ENCODE measurements at places on chromosomes 16 and 17.

- no peak overlapping the region for H3K27ac ChIP-seq
- H3K4me3 ChIP-seq: no peak overlapping the region
- H3K27me3 ChIP-seq: peaks cover 5% of the 10 kb centered on the region
- H3K36me3 ChIP-seq: no peaks in the 10 kb centered on the region
- H3K4me1 ChIP-seq: no peaks in the 10 kb centered on the region
Observed at GRCh38 chr17:56486732-56487131, 106.8 kb upstream of the NOG start.

DNA sequence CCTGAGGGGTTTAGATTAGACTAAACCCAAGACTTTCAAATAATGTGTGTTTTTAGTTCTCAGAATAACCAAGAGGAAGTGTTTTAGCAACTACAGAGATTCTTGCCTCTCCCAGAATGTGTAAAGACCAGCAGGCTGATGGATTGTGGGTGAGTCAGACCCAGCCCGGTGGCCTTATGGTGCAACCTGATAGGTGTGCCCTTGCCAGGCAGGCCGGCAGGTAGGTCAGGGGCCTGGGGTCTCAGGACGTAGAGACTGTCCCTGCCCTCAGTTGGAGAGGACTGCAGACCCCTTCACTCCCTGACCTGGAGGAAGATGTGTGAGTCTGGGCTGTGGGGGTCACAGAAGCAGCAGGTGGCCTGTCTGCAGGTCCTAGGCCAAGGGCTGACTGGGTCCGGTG, 47.2 kb upstream of the ACSF3 start:
- H3K27me3 ChIP-seq: peaks cover 4% of the 10 kb centered on the region
- H3K36me3 ChIP-seq: no peaks in the 10 kb centered on the region
- no peaks in the 10 kb centered on the region for H3K4me1 ChIP-seq
- DNase-seq: no peak
- H3K4me3 ChIP-seq: no peak overlapping the region

GRCh38 chr16:66206363-66206762, 160.1 kb upstream of the CDH5 start:
- no peaks in the 10 kb centered on the region for H3K4me1 ChIP-seq
- peaks cover 5% of the 10 kb centered on the region for H3K27me3 ChIP-seq
- no peak for DNase-seq
- H3K4me3 ChIP-seq: no peak overlapping the region
- H3K27ac ChIP-seq: no peak overlapping the region

DNA sequence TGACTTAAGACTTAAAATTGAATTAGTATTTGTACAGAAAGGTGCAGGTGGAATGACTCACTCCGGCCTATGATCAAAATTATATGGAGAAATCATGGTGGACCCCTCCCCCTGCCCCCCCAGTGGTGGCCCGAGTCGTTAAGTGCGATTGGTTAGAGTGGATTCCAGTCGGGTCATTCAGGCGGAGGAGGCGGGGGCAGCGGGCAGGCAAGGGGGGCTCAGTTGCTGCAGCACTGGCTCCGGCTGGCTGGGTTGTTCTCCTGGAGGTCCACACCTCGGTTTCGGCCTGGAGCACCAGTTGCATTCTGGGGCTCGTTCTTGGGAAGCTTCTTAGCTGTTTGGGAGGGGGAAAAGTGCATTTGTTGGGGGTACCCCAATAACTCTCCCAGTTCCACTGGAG, 3.0 kb downstream of the HSPB9 start:
- no peak overlapping the region for H3K27ac ChIP-seq
- no peaks in the 10 kb centered on the region for H3K27me3 ChIP-seq
- peaks cover 6% of the 10 kb centered on the region for H3K4me1 ChIP-seq
- H3K4me3 ChIP-seq: no peak overlapping the region
- peaks cover 45% of the 10 kb centered on the region for H3K36me3 ChIP-seq

GRCh38 chr17:9018726-9019125, 2.6 kb upstream of the NTN1 start:
- H3K4me3 ChIP-seq: no peak overlapping the region
- peaks cover 6% of the 10 kb centered on the region for H3K4me1 ChIP-seq
- peaks cover 54% of the 10 kb centered on the region for H3K27me3 ChIP-seq
- DNase-seq: no peak
- peaks cover 2% of the 10 kb centered on the region for H3K36me3 ChIP-seq
- no peak overlapping the region for H3K27ac ChIP-seq

DNA sequence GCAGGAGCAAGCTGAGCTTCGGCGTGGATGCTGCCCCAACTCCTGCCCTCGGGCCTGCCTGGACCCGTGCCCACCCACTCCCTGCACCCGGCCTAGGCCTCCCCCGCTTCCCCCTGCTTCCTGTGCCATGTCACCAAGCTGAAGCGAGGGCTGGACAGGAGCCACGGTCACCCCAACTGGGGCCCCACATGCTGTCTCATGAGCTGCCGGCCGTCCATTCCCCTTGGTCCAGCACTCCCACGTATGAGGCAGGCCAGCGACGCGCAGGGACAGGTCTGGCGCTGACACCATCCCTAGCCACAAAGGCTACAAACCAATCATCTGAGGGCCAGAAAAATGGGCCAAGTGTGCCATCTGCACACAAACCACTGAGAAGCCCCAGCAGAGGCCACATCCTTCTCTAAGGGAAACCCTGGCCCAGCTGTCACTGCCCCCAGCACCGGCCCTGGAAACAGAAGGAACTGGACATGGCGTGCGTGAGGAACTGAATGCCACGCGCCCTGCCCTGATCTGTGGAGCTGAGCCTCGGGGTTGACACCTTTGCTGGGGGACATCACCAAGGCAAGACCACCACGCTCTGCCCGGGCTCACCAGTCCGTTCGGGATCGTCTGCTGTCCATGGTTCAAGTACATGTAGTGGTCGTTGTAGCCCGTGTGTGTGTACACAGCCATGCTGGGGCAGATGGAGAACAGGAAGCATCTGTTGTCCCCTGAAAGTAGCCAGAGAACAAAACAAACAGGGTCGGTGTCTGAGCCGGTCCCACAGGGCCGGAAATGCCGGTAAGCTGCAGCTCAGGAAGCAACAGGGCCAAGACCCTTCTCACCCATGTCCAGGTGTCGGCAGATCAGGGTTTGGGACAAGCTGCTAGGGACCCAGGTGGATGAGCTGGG, 22.2 kb downstream of the MEAK7 start:
- H3K27ac ChIP-seq: no peak overlapping the region
- H3K4me3 ChIP-seq: no peak overlapping the region
- H3K27me3 ChIP-seq: no peaks in the 10 kb centered on the region
- H3K36me3 ChIP-seq: peaks cover 45% of the 10 kb centered on the region
- DNase-seq: no peak
- H3K4me1 ChIP-seq: no peaks in the 10 kb centered on the region

DNA sequence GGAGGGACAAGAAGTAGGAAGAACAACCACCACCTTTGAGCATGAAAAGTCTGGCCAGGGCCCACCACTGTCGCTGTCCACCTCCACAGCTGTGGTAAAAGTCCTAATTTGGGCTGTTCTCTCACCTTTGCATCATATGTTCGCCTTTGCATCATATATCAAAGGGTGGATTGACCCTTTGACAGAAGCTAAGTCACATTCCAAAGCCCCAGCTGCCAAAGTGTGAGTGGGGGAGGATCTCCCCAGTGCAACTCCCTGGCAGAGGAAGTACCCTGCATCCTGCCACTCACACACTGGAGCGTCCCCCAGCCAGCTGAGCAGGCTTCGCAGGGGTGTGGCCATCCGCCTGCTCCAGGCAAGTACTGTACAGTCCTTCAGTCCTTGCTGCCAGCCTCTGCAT, 12.7 kb upstream of the SPECC1 start:
- no peak for DNase-seq
- peaks cover 44% of the 10 kb centered on the region for H3K27me3 ChIP-seq
- no peak overlapping the region for H3K4me3 ChIP-seq
- no peak overlapping the region for H3K27ac ChIP-seq

- H3K4me3 ChIP-seq: peak overlapping the region; percentile 98
- H3K4me1 ChIP-seq: peaks cover 19% of the 10 kb centered on the region
- H3K27me3 ChIP-seq: no peaks in the 10 kb centered on the region
- peak overlapping the region; percentile 99 for H3K27ac ChIP-seq
- H3K36me3 ChIP-seq: peaks cover 3% of the 10 kb centered on the region
Observed at GRCh38 chr16:1492082-1492922, 858 bp upstream of the TELO2 start.

- no peaks in the 10 kb centered on the region for H3K36me3 ChIP-seq
- no peak within 1 kb of the TSS for H3K27ac ChIP-seq
- peaks cover 31% of the 10 kb centered on the region for H3K27me3 ChIP-seq
- H3K4me1 ChIP-seq: no peaks in the 10 kb centered on the region
- no peak for DNase-seq
Observed at GRCh38 chr17:36001110-36001771, at the start of gene CCL15. CCL15 (minus strand) TSS chr17:36001553; CDS start chr17:36001492, 61 bp downstream.

GRCh38 chr17:22268214-22268911, 576.0 kb downstream of the KCNJ18 start:
- no peak overlapping the region for H3K27ac ChIP-seq
- no peak for DNase-seq
- H3K4me1 ChIP-seq: no peaks in the 10 kb centered on the region
- H3K36me3 ChIP-seq: no peaks in the 10 kb centered on the region
- H3K27me3 ChIP-seq: no peaks in the 10 kb centered on the region
- H3K4me3 ChIP-seq: no peak overlapping the region

DNA sequence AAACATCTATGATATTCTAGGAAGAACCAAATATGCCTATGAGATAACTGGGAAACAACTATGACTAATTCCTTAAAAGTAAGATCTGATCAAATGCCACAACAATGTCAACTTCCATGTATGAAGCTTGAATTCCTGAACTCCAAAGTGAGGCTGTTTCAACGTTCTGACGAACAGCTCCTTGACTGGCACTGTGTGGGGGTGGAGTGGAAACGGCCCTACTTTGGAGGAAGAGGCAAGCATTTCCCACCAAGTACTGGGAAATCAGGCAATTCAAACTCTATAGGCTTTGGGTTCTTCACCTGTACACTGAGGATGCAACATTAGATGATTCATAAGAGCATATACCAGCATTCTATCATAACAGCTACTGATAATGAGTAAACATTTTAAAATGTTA, 187.2 kb downstream of the CDK5R1 start:
- no peak overlapping the region for H3K27ac ChIP-seq
- H3K36me3 ChIP-seq: no peaks in the 10 kb centered on the region
- no peak overlapping the region for H3K4me3 ChIP-seq
- DNase-seq: no peak
- H3K27me3 ChIP-seq: peaks cover 3% of the 10 kb centered on the region

GRCh38 chr16:10965440-10966061, 21.2 kb downstream of the CLEC16A start:
- H3K4me3 ChIP-seq: no peak overlapping the region
- H3K27ac ChIP-seq: peak overlapping the region; percentile 90
- no peak for DNase-seq
- H3K4me1 ChIP-seq: peaks cover 78% of the 10 kb centered on the region
- no peaks in the 10 kb centered on the region for H3K27me3 ChIP-seq

DNA sequence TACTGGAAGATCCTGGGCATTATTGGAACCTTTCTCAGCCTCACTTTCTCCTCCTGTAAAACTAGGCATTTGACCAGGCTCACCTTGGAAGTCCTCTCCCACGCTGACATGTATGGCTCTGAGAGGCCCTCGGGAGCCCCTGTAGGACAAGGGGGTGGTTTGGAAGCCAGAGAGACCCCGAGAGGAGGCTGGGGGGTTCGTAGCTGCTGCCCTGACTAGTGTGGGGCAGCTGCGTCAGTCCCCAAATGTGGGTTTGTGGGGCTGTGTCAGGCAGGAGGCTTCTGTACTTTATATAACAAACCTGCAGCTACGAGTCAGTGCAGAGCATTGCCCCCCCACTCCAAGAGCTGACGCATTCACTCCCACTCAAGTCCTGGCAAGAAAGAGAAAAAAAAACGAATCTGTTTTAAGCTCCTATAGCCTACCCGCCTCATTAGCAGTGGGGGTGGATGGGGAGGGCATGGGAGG, 1.8 kb downstream of the CX3CL1 start:
- H3K4me1 ChIP-seq: no peaks in the 10 kb centered on the region
- no peak overlapping the region for H3K27ac ChIP-seq
- H3K27me3 ChIP-seq: peaks cover 15% of the 10 kb centered on the region
- H3K36me3 ChIP-seq: no peaks in the 10 kb centered on the region

- no peaks in the 10 kb centered on the region for H3K27me3 ChIP-seq
- H3K4me1 ChIP-seq: peaks cover 35% of the 10 kb centered on the region
- no peak overlapping the region for H3K4me3 ChIP-seq
- H3K36me3 ChIP-seq: peaks cover 8% of the 10 kb centered on the region
Observed at GRCh38 chr17:82118815-82119380, 20.9 kb upstream of the FASN start.

GRCh38 chr17:45138911-45139532, 3.5 kb downstream of the ACBD4 start:
- no peak overlapping the region for H3K27ac ChIP-seq
- H3K27me3 ChIP-seq: no peaks in the 10 kb centered on the region
- no peak for DNase-seq
- H3K36me3 ChIP-seq: peaks cover 11% of the 10 kb centered on the region
- H3K4me1 ChIP-seq: peaks cover 44% of the 10 kb centered on the region
- H3K4me3 ChIP-seq: no peak overlapping the region

- H3K27me3 ChIP-seq: no peaks in the 10 kb centered on the region
- H3K36me3 ChIP-seq: no peaks in the 10 kb centered on the region
- DNase-seq: no peak
- H3K4me3 ChIP-seq: no peak overlapping the region
- H3K4me1 ChIP-seq: peaks cover 6% of the 10 kb centered on the region
Observed at GRCh38 chr16:86087011-86087895, 188.3 kb downstream of the IRF8 start.

DNA sequence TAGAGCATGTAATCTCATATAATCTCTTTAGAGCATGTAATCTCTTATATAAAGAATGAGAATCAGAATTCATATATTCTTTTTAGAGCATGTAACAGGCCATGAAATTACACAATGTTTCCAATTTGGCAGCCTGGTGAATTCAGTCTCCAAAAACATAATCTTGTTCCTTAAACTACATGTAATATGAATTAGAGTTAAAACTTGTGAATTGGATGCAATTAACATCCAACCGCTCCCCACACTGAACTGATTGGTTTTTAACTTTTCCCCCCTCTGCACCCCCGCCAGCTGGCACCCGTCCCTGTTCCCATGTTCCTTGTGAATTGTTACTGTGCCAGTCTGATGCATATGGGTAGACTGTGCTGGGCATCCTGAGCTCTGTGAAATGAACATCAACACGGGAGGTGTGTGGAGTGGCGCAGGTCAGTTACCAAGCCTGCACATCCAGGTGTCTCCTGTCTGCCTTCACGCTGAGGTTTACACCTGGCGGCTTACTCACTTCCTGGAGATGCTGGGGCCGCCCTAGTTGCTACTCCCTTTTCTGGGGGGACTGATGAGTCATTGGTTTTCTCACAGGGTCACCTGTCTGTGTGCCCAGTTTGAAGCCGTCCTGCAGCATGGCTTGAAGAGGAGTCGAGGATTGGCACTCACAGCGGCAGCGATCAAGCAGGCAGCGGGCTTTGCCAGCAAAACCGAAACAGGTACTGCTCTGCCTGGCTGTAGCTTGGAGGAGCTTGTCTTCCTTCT, 50.4 kb downstream of the SNX29 start:
- no peak overlapping the region for H3K4me3 ChIP-seq
- H3K36me3 ChIP-seq: no peaks in the 10 kb centered on the region
- peaks cover 5% of the 10 kb centered on the region for H3K4me1 ChIP-seq

- H3K27ac ChIP-seq: no peak overlapping the region
- H3K4me3 ChIP-seq: no peak overlapping the region
- H3K4me1 ChIP-seq: no peaks in the 10 kb centered on the region
- H3K27me3 ChIP-seq: no peaks in the 10 kb centered on the region
Observed at GRCh38 chr16:12303653-12304052, 327.1 kb downstream of the SNX29 start.

- no peak overlapping the region for H3K4me3 ChIP-seq
- no peaks in the 10 kb centered on the region for H3K4me1 ChIP-seq
- H3K27ac ChIP-seq: no peak overlapping the region
- no peak for DNase-seq
Observed at GRCh38 chr17:45705123-45706009, 78.8 kb upstream of the CRHR1 start.

GRCh38 chr16:64615630-64616280, 506.1 kb downstream of the CDH11 start:
- no peaks in the 10 kb centered on the region for H3K4me1 ChIP-seq
- H3K27ac ChIP-seq: no peak overlapping the region
- H3K36me3 ChIP-seq: no peaks in the 10 kb centered on the region
- no peak for DNase-seq
- no peaks in the 10 kb centered on the region for H3K27me3 ChIP-seq

Data from activated naive CD4-positive, alpha-beta T cell treated with anti-CD3 and anti-CD28 coated beads, Interleukin-2, amount 10 ng/mL, durations not matched to agents 7 days and 5 days (primary cell).